ENCODE measurements at places on chromosomes 13 and 19.
A peak's percentile ranks its signal among the peaks of the same experiment; 100 is the strongest.

- peak; percentile 27 for DNase-seq
Measured at GRCh38 chr19:42216653-42217519, 591 bp downstream of the DEDD2 start.

GRCh38 chr19:32476032-32476350 lies 70.4 kb downstream of the DPY19L3 start:
- DNase-seq: no peak

GRCh38 chr13:26342898-26343297 lies 89.0 kb downstream of the CDK8 start:
- no peak for DNase-seq

DNA sequence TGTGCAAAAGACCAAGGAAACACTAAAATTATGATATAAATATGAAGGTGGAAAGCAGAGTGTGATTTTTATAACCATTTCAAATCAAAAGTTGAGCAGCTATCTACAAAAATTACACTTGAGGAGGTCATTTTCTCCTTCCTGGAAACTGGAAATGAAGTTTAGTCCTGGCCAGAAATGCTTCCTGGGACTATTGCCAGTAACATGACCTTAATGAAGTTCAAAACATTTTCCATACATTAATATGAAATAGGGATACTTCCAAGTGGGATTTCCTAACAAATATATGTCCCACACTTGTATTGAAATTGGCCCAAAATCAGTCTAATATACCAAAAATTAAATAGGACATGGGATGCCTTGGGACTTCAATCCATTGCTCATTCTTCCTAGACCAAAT lies 1556.8 kb upstream of the MIR17HG start:
- DNase-seq: no peak

GRCh38 chr13:80707000-80707983 lies 366.4 kb upstream of the SPRY2 start:
- no peak for DNase-seq

DNA sequence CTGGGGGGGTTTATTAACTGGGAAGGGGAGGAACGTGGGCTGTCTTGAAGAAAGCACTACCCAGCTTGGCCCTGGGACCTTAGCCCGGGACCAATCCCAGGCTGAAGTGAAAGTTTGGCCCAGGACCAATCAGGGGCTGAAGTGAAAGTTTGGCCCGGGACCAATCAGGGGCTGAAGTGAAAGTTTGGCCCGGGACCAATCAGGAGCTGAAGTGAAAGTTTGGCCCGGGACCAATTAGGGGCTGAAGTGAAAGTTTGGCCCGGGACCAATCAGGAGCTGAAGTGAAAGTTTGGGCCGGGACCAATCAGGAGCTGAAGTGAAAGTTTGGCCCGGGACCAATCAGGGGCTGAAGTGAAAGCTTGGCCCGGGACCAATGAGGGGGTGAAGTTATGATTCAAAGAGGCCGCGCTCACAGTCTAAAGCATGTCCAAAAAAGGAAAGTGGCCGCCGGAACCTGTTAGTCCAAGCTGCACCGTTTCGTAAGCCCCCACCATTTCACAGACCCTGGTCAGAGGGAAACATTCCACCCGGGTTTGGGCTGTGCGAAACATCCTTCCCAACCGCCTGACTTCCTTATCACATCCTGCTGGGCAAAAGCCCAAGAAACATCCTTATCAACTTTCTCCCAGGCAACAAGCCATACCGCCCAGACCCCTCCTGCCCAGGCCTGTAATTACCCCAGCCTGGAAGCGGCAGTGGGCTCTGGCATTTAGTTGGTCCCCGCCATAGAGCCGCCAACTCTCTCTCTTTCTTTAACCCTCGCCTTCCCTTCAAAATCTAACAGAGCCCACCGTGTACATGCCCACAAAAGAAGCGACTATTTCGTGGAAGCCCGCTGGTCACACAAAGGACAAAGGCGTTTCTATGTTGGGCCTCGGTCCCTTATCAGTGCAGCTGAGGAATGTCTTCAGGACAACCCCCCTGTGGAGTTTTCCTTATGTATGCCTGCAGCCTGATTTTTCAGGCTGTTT lies 1.1 kb downstream of the ZNF850 start:
- DNase-seq: peak; percentile 41

GRCh38 chr19:6842871-6843607 lies 44.3 kb upstream of the ADGRE1 start:
- DNase-seq: no peak

- peak; percentile 93 for DNase-seq
Measured at GRCh38 chr19:12884926-12885748, 1.9 kb downstream of the KLF1 start.

- no peak for DNase-seq
Measured at GRCh38 chr19:22528956-22529355, 105.2 kb upstream of the ZNF492 start.

DNA sequence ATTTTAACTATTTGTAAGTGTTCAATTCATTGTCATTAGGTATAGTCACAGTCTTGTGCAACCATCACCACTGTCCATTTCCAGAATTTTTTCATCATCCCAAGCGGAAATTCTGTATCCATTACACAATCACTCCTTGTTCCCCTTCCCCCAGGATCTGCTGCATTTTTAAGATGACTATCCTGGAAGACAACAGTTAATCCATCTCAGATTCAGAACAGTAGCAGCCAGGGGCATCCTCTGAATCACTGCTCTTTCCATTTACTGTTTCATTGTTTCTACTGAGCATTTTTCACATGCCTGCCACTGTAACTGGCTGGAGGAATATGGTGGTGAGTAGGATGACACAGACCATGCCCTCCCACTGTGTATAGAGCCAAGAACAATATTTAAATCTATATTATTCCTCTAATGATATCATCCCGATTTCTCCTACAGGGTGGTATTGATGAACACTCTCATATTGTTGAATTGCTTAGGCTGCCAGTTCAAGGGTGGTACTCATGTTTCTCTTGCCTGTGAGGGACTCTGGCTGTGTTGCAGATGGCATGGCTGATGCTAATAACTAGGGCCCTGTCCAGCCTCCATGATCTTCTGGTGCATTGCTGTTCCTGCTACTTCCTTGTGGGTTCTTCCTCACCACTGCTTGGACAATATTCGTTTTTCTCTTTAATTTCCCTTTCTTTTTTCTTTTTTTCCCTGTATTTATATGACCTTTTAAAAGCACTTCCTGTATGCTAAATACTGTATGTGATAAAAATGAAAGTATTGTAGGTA lies 59.0 kb downstream of the WDFY2 start:
- DNase-seq: no peak

DNA sequence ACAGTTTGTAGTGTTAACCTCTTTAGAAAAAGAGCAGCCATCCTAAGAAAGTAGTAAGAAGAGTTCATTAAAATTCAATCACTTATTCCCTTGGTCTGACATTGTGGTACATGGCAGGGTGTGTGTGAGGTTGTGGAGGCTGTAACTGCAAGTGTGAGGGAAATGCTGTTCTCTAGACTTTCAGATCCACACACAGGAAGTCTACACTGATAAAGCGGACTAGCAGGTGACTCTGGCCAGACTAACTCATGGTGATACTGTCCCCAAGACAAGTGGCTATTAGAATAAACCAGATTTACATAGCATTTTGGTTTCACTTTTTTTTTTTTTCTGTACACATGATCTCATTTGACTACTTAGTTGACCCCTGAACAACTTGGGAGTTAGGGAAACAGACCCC lies 10.0 kb downstream of the MTIF3 start:
- no peak for DNase-seq
